Activated CD4-positive, alpha-beta T cell treated with anti-CD3 and anti-CD28 coated beads, Interleukin-2, amount 10 ng/mL, durations not matched to agents 24 days and 14 days (primary cell): ENCODE measurements at places on chromosomes 4 and X. TPM values are rescaled to one million over a fixed set of nuclear protein-coding genes. Genes with fewer than 3 reads are reported as not detected.

- no peak for DNase-seq
These were observed 196.3 kb upstream of the MAB21L2 start for GRCh38 chr4:150385606-150386005.

DNA sequence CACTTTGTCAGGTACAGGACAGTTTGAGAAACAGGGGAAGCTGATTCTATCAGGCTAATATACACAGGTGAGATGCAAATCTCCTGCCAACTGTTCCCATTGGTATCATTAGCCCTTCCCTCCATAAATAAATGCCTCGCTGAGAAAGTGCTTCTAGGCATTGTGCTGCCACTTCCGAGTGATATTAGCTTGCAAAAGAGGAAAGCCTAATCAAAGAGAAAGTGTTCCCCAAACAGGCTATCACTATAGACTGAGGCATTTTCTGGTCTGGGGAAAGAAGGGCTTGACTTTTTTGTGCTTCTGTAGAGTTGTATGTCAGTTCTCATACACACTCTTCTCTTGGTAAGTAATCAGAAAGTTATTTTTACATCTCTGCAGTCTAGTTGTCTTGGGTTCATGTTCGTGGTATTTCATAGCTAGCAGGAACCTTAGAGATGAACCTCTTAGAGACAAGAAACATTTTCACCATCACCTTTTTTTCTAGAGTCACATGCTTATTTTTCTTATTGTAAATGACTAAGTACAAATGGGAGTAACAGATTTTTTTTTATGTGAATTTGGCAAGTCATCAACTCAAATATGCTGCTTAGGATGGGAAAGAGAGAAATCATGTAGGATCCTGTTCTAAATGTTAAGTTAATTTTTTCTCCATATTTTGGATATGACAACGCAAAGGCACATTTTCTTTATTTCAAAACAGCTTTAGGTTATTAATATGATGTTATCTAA lies 1009.8 kb downstream of the ADGRL3 start:
- no peak for DNase-seq

GRCh38 chrX:16916561-16916960 lies 29.9 kb upstream of the REPS2 start:
- no peak for DNase-seq

- DNase-seq, result no peak
These were observed 62.1 kb downstream of the GPRIN3 start for GRCh38 chr4:89245459-89245858.

GRCh38 chr4:100489305-100489704 lies 28.5 kb downstream of the EMCN start:
- no peak for DNase-seq

GRCh38 chr4:139557556-139558110 lies 1.6 kb upstream of the SETD7 start:
- peak; percentile 63 for DNase-seq

GRCh38 chrX:48823053-48823452 lies 3.3 kb upstream of the ERAS start:
- no peak for DNase-seq

GRCh38 chr4:2412885-2413716 lies 5.3 kb downstream of the ZFYVE28 start:
- DNase-seq, result peak; percentile 97

- no peak for DNase-seq
These were observed 120.0 kb downstream of the LUZP4 start for GRCh38 chrX:115409551-115409950.

- DNase-seq, result no peak
These were observed 116.7 kb downstream of the SPCS3 start for GRCh38 chr4:176436293-176436973.

- no peak for DNase-seq
These were observed 127.4 kb downstream of the ZNF330 start for GRCh38 chr4:141348125-141348524.

GRCh38 chrX:80174925-80175574 lies 160.5 kb downstream of the TBX22 start:
- DNase-seq, result no peak

- DNase-seq, result no peak
These were observed 6.3 kb upstream of the RGS12 start for GRCh38 chr4:3286335-3287175.

- no peak for DNase-seq
These were observed 146.0 kb upstream of the GPC4 start for GRCh38 chrX:133561251-133561650.

DNA sequence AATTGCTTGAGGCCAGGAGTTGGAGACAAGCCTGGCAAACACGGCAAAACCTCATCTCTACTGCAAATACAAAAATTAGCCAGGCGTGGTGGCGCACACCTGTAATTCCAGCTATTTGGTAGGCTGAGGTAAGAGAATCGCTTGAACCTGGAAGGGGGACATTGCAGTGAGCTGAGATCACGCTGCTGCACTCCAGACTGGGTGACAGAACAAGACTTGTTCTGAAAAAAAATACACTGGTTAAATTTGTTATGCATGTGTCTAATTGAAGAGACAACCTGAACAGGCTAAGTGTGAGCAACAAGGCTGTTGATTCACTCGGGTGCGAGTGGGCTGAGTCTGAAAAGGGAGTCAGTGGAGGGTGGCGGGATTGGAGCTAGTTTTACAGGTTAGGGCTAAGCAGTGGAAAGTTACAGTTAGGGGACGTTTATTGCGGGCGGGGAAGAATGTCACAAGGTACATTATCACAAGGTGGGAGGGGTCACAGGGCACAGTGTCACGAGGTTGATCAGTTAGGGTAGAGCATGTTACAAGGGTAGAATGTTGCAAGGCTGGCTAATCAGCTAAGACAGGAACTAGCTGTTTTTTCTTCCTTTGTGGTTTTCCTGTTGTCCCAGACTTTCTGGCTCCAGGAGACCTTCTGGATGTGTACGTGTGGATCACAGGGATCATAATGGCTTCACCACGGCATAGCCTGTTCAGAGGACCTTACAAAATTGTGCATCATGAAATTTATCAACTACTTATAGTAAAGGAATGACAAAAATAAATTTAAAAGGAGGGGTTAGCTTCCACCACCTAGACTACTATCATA lies 115.8 kb downstream of the NAA11 start:
- DNase-seq, result no peak

Gene SMIM10
- 0.65 and 0.88 TPM in 2 replicates for total RNA-seq

Gene MRFAP1L1
- 51.4 TPM in 2 replicates for total RNA-seq

Gene XKRX
- total RNA-seq, result 0.12 and 0.23 TPM in 2 replicates

Gene SYNPO2
- 0.14 and 0.16 TPM in 2 replicates for total RNA-seq

Gene SATL1
- total RNA-seq, result not detected in 2 replicates

Gene APELA
- total RNA-seq, result not detected in 2 replicates

Gene MAP9
- total RNA-seq, result 6.1 and 6.9 TPM in 2 replicates

Gene NWD2
- not detected in 2 replicates for total RNA-seq
